ENCODE measurements at places on chromosomes 5 and 9.

DNA sequence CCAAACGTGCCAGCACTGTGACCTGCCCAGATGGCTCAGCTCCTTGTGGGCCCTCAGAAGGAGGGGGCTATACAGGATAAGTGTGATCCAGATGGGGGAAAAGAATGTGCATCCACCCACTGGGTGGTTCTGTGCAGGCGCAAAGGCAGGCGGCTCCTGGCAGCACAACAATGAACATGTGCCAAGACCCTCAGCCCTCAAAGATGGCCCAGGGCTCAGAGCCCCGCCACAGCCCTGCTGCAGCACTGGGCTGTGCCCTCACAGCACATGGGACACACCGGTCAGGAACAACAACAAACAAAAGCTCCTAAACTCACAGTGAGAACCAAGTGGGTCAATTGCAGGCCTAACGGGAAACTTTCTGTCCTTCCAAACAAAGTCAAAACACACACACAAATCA lies 4.7 kb downstream of the SEMA4D start:
- no peak for DNase-seq

DNA sequence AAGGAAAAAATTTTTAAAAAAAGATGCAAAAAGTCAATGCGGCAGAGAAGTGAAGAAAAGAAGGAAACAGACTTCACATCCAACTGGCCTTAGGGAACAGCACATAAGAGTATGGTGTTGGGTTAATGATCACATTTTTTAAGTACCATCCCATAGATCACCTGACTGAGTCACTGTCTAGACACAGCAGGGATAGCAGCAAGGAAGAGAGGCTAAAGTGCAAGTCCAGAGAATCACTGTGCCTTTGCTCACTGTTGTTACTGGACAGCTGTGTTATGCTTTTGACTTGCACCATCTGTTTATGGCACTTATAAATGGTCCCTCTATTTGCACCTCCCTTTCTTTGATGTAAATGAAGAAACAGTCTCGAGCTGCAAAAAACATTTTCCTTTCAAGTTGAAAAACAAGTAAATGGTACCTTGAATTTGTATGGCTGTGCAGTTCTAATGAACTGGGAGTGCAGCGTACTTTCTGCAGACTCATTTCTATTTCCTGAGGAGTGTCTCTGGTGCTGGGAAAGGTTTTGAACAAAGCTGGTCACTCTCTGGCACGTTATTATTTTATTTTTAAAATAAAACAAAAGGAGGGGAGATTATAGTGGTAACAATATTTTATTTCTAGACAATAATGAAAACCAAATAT lies 84.2 kb downstream of the TRPM6 start:
- no peak for DNase-seq

DNA sequence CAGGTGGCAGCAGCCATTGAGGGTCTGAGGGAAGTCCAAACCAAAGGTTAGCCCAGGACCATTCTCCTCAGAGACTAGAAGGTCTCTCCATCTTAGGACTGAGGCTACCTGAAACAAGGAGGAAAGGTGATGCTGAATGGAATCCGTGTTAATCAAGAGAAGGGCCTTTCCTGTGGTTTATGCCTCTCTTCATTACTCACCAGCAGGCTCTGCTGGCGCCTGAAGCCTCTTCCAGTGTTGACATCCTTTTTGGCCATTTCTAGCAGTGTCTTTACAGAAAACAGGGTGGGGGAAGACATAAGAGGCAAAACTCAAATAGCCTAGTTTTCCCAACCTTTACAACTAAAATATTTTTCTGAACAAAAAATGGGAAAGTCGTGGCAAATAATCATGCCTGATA lies 98.0 kb downstream of the ENC1 start:
- DNase-seq = no peak

- DNase-seq = no peak
Observed at GRCh38 chr5:176169393-176170063, 68.7 kb upstream of the SIMC1 start.

DNA sequence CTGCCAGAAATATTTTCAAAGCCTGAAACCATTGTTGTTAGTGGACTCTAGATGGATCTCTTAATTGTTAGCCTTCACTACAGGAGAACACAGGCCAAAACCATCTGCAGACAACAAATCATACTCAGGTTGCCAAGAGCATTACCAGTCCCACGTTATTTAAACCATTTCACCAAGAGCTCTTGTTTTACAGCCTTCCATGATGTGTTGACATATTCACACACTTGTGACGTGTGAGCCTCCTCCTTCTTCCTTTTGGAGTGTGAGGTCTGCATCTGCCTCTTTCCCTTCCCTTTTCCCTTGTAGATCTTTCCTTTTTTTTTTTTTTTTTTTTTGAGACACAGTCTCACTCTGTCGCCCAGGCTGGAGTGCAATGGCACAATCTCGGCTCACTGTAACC lies 279.0 kb downstream of the AUH start:
- DNase-seq = no peak

GRCh38 chr5:157025093-157025698 lies 33.7 kb downstream of the HAVCR1 start:
- DNase-seq = peak; percentile 10

GRCh38 chr5:80541392-80541791 lies 28.7 kb downstream of the ANKRD34B start:
- DNase-seq = no peak

- no peak for DNase-seq
Observed at GRCh38 chr9:101601904-101602765, 7.4 kb upstream of the PPP3R2 start.

- no peak for DNase-seq
Observed at GRCh38 chr5:148830211-148830610, 3.8 kb downstream of the ADRB2 start.

- no peak for DNase-seq
Observed at GRCh38 chr5:166532456-166533220, 1758.8 kb upstream of the WWC1 start.

GRCh38 chr5:148665431-148665830 lies 11.1 kb upstream of the HTR4 start:
- no peak for DNase-seq

DNA sequence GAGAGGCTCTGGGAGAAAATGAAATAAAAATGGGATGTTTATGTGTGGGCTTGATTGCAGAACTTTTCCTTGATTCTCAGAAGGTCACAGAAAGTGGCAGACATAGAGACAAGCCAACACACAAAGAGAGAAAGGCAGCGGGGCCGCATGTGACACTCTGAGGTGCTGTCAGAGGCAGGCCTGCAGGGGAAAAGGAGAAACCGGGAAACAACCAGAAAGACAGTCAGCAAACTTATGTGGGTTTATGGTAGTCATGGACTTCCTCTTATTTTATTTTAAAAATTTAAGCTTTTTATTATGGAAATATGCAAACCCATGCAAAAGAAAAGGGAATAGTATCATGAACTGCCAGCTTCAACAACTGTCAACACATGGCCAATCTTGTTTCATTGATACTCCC lies 16.3 kb upstream of the IGFBPL1 start:
- no peak for DNase-seq

DNA sequence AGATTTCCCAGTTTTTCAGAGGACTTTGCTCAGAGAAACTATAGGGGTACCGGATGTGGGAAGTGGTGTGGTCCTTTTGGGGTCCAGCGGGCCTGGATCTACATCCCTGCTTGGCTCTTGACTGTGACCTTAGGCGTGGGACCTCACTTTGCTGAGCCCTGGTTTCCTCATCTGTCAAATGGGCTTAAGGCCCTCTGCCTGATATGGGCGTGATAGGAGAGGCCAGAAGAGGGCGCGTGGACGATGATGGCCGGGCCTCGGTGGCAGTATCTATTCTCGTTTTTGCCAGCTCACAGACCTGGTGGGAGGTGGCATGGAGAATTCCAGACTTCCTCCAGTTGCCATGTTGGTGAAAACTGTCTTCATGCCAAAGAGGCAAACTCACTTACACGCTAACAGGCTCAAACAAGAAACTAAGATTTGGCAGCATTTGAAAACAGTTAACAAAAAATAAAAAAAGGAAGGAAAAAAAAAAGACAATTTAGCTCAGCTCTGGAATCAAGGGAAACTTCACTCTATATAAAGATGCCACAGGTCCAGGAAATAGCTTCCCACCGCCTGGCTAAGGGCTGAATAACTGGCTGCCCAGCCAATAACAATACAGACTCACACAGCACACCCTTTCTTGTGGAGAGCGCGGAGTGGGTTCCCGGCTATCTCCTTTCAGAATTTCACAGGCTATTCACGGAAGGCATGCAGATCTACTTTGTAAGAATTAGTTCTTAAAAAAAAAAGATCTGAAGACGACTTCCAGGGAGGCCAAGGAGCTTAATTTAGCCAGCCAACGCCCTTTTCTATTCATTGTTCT lies 1.7 kb downstream of the SH3PXD2B start:
- DNase-seq = no peak

- no peak for DNase-seq
Observed at GRCh38 chr9:86242071-86242470, 17.4 kb downstream of the C9orf153 start.

DNA sequence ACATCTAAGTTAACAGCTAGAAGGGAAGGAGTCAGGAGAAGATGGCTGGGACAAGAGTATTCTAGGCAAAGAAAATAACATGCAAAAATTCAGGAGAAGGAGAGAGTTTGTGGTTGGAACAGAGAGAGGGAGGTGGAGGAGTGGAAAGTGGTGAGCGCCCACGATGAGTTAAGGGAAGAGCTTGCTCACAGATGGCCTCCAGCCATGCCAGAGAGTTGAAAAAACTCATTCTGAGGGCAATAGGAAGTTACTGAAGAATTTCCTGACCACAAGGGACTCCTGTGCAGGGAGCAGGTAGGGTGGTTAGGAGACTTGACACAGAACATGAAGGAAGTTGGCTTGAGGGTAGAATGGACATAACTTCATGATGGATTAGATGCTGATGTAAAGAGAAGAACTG lies 159.7 kb downstream of the DOCK2 start:
- DNase-seq = no peak

- no peak for DNase-seq
Observed at GRCh38 chr5:6745706-6746222, 32.5 kb downstream of the TENT4A start.

DNA sequence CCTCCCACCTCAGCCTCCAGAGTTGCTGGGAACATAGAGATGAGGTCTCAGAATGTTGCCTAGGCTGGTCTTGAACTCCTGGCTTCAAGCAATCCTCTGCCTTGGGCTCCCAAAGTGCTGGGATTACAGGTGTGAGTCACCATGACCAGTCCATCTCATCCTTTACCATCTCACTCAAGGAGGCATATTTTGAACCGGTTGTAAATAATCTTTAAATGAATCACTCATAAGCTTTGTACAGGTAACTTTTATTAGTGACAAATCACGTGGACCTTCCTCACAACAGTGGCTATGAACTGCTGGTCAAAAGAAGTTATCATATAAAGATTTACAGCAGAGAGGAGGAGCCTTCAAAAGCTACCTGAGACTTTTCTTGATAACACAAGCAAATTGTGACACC lies 70.7 kb downstream of the RFK start:
- DNase-seq = no peak

DNA sequence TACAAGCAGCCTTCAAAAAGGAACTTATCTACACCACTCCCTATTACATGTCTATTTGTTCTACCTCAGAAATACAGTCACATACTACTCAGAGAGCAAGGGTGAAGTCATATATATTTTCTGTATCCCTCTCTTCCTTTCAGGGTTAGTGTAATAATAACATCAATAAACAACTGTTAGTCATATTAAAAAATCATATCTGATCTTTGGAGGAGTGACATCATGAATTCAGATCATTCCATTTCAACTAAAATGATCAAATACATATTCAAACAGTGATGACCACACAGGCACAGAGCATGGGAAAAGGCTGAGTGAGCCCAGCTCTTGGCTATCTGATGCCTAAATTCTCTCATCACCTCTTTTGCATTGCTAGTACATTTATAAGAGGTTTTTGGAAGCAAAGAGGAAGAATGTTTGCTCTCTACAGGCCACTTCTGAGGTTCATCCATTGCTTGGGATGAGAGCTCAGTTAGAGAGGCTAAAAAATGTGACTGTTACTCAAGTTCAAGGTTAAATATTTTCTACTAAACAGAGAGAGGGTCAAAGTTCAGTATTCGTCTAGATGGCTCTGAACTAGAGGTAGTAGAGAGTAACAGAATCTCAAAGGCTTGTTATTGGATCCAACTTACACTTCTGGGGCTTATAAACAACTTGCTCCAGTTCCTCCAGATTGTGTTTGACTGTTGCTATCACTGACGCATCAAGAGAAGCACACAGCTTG lies 39.0 kb downstream of the RIGI start:
- DNase-seq = no peak

GRCh38 chr9:37899041-37899440 lies 4.9 kb downstream of the SLC25A51 start:
- DNase-seq = no peak

DNA sequence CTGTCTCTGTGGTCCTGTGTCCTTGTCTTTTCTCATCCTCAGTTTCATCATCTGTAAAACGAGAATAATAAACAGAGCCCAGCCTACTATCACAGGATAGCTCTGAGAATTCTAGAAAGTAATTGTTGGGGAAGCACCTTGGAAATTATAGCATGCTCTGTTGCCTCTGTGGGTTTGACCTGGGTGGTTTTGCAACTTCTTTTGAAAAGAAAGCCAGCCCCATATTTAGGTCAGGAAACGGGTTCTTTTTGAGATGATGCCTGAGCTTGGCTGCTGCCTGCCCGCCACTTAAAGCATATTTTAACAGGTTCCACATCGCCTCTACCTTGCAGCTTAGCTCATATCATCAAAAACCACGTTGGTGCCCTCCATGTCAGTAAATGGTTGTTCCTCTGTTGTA lies 111.1 kb downstream of the TLR4 start:
- DNase-seq = no peak

DNA sequence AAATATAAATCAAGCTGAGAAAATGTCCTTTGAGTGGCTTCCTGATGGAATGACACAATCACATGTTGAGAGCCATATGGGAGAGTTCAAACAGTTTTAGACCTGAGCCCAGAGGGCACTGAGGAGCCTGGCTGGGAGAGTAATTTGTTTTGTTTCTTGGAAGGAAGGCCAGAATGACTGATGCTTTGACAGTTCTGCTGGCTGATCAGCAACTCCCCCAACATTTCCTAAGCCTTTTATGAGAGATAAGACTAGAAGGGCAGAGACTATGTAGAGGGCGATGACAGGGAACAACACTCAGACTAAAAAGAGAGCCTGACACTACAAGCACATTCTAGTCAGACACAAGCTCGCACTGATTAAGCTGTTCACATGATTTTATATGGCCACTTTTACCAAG lies 169.2 kb downstream of the COX7C start:
- DNase-seq = no peak

GRCh38 chr5:175088963-175089362 lies 355.0 kb downstream of the DRD1 start:
- DNase-seq = no peak

DNA sequence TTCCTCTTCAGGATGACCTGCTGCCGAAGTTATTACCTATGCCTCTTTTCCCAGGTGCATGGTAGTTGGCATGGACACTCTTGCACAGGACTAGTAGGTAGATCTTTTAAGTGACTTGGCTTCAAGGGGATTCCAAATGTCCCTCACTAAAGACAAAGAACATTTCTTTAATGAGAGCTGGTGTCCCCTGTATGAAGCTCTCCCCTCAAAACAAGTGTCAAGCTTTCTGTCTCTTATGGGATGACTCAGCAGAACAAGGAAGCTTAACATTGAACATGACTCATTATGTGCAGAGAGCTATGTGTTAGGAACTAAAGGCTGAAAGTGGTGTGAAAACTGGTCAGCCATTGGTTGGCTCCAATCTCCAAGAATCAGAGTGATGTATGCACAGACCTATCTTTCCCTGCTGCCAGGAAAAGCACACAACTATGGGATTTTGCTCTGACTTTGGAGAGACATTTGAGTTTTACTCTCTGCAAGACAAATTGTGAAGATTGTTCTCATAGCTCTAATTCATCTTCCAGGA lies 120.5 kb downstream of the PRDM6 start:
- no peak for DNase-seq

- DNase-seq = no peak
Observed at GRCh38 chr9:136244122-136244968, 1.3 kb downstream of the QSOX2 start.

Measured in stimulated activated CD8-positive, alpha-beta memory T cell treated with anti-CD3 and anti-CD28 coated beads, Interleukin-4, amount 100 ng/mL, for 1 hour (primary cell).